ENCODE measurements at places on chromosomes 4 and X.

GRCh38 chr4:145679520-145679919, 426 bp upstream of the C4orf51 start:
- DNase-seq = no peak

GRCh38 chrX:55874807-55875206, 157.3 kb downstream of the RRAGB start:
- DNase-seq = no peak

DNA sequence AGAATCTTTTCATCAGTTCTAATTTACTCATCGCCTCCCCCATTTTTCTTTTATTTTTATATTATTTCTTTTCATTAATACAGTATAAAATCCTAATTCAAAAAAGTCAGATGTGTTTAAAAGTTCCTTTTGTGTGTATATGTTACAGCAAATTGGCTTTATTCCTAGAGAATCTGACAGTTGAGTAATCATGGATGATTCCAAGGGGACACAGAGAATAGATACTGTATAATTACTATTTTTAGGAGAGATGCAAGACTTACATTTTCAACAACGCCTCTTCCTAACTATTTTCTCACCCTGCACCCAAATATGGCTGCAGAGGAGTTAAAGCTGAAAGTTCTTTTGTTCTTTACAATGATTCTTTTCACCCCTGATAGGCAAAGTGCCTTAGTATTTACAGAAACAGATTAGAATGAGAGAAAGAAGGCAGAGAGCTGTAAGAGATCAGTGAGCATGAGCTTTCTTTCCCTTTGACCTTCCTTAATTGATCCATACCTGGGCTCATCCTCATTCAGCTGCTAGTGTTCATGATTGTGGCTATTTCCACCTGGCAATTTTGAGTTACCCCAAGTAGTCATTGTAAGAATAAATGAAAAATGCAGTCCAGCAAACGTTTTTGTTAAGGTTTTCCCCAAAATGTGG, 210.8 kb downstream of the SLC4A4 start:
- no peak for DNase-seq

DNA sequence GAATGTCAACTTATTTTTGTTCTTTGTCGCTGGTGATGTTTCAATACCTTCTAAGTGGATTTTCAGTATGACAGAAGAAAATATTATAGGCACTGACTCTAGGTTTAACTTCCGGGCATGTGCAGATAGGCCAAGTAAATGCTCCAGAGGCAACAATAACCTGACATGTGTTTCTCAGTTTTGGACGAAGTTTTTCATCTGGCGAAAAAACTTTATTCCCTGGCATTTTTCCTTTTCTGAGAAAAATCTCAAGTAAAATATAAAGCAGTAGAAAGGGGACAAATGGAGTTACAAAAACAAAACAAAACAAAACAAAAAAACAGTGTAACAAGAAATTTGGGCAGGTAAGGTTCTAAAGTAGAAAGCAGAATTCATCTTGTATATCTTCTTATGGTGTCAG, 173.5 kb downstream of the ANTXR2 start:
- no peak for DNase-seq

GRCh38 chr4:80446664-80447063, 111.1 kb downstream of the CFAP299 start:
- no peak for DNase-seq

GRCh38 chr4:27534488-27534887, 673.8 kb downstream of the STIM2 start:
- no peak for DNase-seq

DNA sequence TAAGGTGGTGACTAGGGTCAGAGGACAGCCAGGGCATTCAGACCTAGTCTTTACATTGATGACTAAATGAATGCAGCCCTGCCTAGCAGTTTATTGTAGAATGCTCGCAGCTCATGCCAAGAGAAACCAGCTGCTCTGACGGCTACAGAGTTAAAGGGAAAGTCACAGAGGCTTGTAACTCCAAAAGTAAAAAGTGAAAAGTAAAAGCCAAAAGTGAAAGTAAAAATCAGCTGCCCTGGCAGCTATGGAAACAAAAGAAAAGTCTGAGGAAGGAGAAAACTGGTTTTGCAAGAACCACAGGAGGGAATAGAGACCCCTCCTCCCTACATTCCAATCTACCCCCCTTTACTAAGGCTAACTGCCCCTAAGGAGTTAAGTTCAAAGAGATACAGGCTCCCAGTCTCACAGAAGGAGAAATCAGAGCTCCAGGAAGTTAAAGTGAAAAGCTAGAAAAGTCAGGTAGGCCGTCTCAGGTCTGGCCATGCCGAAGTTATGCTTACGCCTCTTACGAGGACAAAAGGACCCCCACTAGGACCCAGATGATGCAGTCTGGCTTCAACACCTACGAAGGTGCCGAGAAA, 6.0 kb downstream of the GAGE10 start:
- DNase-seq = no peak

- no peak for DNase-seq
These were observed 98.7 kb upstream of the PPP2R3B start for GRCh38 chrX:485368-485767.

GRCh38 chrX:39293203-39293602, 491.9 kb downstream of the MID1IP1 start:
- DNase-seq = no peak

DNA sequence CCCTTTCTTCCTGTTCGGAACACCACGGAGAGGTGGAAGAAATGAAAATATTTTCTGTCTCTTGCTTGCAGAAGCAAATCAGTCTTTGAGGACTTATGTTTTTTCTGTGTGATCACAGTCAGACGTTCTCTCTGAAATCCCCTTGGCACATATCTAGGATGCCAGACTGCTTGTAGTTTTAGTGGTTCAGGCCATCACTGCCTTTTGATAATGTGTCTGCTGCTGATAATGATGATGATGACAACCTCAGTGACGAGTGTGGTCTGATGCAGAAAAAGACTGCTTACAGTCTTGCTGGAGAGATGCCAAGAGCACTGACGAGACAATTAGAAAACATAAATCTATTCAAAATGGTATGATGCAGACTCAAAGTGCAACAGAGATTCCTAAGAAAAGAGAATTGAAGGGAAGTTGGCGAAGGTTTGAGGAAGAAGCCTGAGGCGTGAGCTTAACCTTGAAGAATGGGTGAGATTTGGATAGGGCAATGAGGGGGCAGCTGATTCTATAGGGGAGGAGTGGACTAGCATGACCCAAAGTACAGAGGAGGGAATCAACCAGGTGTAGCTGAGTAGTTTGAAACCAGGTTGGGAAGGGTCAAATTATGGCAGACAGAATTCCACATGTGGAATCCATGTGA, 7.9 kb downstream of the RAB33A start:
- no peak for DNase-seq

- no peak for DNase-seq
These were observed 1190.4 kb downstream of the TECRL start for GRCh38 chr4:63218856-63219255.

DNA sequence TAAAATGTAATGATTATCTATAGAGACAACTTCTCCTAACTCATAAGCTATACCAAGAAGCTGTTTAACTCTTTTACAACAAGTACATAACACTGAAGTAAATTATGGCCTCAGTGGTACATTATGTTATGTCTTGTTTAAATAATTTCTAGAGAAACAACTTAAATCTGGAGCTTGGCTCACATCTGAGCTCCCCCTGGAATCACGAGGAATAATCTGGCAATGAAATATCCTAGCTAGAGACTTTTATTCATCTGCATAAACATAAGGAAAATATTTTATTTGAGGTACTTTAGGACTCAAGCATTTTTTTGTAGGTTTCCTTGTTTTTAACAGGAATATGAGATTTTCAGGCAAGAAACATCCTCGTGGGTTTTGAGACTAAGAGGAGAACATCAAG, 354.7 kb upstream of the SLC7A11 start:
- DNase-seq = no peak

- no peak for DNase-seq
These were observed 19.0 kb upstream of the PDE5A start for GRCh38 chr4:119647558-119647957.

DNA sequence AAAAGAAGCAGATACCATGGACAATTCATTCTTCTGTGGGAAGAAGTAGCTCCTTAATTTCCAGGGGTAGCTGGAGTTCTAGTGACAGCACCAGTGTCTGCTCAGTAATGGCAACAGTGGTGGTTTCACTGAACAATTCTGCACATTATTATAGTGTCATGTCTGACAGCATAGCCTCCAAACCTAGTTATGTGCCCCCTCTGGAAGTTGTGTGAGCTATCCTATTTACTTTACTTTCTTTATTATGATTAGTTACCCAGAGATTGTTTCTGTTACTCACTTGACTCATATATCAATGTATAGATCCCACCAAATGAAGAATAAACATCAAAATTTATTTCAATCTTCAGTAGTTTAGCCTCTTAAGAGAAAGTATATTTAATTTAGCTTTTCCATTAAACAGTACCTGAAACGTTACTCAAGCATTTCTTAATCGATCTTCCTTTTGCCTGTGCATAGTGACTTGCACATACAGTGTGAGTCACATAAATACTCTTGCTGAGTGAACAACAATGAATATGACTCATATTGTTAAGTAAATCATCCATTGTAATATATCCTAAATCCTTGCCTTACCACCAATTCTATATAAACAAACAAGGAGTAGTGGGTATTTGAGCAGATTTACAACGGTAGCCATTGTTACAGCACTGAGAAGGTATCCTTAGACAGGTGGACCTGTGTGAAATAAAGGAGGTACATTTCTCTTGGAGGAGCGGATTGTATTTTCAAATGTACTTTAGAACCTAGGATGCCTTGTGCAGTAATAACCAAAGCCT, 534.7 kb downstream of the ANKRD50 start:
- DNase-seq = no peak

Measured in vagina (tissue), 2 donors.